ENCODE measurements at places on chromosomes 1 and 21.

- peak; percentile 88 for DNase-seq
Measured at GRCh38 chr1:59061876-59062275, 235.0 kb upstream of the FGGY start.

- no peak for DNase-seq
Measured at GRCh38 chr1:38029685-38030511, 16.7 kb downstream of the POU3F1 start.

- no peak for DNase-seq
Measured at GRCh38 chr1:242431786-242432185, 92.7 kb downstream of the PLD5 start.

DNA sequence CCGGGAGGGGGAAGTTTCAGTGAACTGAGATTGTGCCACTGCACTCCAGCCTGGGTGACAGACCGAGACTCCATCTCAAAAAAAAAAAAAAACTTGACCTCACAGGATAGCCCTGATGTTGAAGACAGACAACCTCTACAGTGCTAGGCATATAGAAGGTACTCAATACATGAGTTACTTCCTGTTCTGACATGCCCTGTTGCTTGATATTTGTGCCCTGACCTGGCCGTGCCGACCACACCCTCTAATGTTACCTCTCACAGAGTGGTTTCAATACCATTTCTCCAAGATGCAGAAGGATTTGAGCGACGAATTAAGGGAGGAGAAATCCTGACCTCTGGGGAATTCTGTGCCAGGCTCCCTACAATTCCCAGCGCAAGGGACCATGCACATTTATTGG lies 5.2 kb downstream of the PTAFR start:
- DNase-seq: no peak

DNA sequence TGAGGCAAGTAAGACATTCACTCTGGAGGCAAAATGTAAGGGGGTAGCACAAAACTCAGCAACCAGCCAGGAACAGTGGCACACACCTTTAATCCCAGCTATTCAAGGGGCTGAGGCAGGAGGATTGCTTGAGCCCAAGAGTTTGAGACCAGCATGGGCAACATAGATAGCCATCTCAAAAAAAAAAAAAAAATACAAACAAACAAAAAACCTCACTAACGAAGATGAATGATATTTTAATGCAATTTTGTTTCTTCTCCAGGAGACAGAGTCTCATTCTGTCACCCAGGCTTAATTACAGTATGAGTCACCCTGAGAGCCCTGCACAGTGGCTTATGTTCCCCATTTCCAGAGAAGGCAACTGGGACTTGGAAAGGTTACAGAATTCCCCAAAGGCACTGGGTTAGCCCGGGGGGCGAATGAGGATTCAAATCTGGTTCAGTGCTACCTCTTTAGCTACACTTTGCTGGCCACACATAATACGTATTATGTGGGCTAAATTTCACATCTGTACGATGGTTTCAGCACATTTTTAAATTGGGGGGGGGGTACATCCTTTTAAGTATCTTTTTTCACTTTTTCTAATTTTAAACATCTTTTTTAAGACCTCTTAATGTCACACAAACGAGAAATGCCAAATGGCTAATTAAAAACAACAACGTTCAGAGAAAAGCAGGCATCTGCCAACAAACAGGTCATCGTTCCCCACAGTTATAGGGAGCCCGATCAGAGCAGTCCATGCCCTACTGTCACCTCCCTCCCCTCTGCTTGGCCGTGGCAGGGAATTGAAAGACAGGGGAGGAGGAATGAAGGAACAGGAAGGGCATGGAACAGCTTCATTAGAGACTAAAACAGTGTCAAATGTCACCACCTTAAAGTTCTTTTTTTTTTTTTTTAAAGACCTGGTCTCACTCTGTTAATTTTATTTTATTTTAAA lies 3.5 kb downstream of the CELA2A start:
- DNase-seq: no peak

DNA sequence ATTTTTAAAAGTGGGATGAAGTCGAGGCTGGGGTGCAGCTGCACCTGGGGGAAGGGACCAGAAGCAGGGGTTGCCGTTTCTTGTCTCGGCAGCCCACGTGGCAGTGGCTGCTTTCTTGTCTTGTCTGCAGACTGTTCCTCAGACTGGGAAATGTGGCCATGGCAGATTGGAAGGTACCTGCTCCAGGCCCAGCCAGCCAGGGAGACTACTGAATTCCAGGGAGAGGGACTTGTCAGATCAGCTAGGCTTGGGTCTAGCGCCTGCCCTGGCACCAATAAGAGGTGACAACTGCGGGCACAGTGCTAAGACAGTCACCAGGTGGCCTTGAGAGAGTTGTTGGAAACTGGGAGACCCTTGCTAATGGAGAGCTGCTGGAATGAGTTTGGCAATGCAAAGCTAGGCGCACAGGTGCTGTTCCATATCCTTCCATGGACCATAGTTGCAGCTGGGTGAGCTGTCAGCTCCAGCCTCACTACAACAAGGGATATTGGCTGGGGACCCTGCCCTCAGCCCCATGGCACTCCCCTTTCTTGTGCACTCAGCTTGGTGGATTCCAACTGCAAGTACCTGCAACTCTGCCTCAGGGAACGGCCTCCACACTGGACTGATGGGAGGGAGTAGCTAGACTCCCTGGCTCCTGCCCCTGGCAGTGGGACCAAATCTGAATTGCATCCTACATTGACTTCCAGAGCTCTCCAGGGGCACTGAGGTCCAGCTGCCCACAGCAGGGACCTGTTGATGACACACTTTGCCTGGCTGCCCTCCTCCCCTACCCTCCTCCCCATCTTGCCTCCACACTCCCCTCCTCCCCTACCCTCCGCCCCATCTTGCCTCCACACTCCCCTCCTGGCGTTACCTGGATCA lies 9.9 kb upstream of the IL22RA1 start:
- DNase-seq: no peak
